Brain (organoid and tissue), 16 donors: ENCODE measurements at places on chromosomes 6 and 20.

DNA sequence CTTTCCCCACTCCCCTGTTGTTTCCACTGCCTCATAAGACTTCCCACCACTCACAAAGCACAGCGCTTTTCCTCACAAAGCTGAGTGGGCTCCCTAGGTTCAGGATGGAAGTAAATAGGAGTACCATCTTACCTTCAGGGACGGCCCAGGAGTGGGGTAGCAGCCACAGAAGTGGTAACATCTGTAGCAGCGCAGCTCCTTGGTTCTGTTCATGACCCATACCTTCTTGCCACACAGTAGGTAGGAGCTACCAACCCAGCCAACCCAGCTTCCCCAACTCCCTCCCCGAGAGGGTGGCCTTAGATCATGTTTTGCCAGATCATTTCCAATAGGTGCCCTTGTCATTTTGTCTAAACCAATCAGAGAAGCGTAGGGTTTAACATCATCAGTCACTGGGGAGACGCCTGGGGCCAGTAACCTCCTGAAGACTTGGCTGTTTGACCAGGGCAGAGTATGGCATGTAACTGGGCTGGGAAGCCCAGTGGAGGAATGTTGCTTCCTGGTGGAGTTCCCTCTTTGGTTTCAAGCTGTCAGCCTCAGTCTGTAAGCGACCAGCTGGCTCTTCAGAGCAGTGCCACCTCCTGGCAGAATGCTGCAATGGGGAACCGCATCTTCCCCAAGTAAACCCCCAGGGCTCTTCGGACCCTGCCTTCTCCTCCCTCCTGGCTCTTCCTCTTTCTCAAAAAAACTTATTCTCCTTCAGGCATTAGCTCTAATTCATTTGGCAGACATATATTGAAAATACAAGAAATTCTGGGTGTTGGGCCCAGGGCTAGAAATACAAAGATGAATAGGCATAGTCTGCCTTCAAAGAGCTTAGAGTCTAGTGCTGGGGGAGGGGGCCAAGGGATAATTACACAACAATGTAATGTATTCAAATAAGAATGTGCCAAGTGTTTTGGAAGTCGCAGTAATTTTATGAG is at the start of gene HLA-DMA:
HLA-DMA (minus strand) TSS at position 281 of the 923 bp plus-strand sequence; CDS start at position 220, 61 bp downstream.
- peak; percentile 48 for DNase-seq

- peak; percentile 30 for DNase-seq
Measured at GRCh38 chr20:36852187-36852586, 23.8 kb upstream of the TLDC2 start.

DNA sequence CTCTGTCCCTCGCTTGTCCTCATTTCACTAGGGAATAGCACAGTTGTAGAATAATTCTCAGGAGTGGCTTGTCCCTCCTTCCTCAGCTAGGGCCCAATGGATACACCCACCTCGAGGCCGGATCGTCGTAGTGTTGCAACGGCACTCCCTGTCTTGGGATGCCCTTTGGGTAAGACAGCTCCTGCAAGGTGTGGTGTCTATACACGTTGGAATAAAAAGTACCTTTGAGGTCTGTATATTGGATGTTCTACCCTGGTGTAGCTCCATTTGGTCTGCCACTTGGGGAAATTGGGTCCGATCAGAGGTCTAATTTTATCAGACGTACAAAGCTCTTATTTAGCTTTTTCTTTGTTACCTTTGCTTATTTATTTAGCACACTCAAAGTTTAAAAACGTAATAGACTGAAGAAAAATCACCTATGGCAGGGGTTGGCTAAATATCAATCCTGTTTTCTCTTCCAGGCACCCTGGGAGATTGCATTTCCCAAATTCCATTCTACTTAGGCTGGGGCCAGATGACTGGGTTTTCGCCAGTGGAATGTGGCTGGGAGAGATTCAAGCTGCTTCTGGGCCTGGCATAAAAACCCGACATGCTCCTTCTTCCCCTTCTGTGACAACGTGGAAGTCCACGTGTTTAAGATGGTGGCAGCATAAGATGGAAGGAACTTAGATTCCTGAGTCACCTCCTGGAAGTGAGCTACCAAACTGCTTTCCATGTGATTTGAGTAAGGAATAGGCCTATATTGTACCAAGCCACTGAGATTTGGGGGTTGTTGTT is 82.3 kb upstream of the CD83 start:
- no peak for DNase-seq

GRCh38 chr6:18845896-18846295 is 458.7 kb downstream of the RNF144B start:
- DNase-seq, result no peak

DNA sequence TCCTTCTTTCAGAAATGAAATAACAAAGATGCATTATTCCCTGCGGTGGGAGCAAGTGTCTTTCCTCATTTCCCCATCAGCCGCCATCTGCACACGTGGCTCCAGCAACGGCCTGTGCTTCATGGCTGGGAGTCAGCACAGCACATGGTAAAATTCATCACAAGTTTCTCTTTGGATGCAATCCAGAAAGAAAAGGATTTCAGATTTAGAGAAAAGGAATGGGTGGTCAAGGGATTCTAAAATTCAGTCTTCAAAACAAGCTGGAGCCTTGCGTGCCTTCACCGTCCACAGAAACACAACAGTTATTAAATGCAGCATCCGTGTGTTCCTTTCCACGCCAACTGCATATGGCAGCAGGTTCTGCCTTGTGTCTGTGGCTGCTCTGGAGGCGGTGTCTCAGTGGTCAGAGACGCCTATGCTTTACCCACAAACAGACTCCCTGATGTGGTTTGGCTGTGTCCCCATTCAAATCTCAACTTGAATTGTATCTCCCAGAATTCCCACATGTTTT is 107.6 kb downstream of the THBS2 start:
- peak; percentile 47 for DNase-seq

GRCh38 chr20:13930281-13930680 is 60.1 kb downstream of the SEL1L2 start:
- peak; percentile 88 for DNase-seq

- DNase-seq, result no peak
Measured at GRCh38 chr20:50294164-50295088, 103.8 kb downstream of the CEBPB start.

DNA sequence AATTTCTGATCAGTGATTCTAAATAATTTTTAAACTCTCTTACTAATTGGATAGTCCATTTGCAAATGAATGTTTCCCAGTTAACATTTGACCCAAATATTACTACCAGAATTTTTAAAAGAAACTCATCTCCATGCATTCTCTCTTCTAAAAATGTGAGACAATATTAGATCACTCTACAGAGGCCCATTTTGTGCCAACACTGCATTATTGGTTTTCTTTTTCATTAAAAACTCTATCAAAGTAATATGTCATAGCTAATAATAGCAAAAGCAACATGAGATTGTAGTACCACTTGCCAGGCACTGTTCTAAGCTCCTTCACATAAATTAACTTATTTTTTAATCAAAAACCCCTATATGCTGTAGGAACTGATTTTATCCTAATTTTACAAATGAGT is 345.6 kb upstream of the PLCB4 start:
- no peak for DNase-seq

GRCh38 chr6:14126191-14126590 is 8.6 kb downstream of the CD83 start:
- no peak for DNase-seq

DNA sequence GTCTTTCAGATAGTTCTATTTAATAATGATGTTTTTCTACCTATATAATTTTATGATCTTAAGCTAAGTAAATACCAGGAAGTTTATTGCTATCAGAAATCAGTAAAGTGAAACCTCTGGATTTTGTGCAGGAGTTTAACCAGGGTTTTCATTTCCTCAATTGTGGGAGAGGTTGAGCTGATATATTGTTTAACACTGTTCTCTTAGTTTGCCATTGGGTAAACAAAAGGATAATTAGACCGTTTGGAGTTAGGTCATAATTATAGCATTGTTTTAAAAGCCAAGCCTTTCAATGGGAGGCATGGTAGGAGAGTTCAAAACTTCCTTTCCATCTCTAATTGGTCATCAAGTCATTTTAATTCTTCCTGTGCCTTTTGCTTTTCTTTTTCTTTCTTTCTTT is 58.7 kb downstream of the STXBP5 start:
- DNase-seq, result no peak

DNA sequence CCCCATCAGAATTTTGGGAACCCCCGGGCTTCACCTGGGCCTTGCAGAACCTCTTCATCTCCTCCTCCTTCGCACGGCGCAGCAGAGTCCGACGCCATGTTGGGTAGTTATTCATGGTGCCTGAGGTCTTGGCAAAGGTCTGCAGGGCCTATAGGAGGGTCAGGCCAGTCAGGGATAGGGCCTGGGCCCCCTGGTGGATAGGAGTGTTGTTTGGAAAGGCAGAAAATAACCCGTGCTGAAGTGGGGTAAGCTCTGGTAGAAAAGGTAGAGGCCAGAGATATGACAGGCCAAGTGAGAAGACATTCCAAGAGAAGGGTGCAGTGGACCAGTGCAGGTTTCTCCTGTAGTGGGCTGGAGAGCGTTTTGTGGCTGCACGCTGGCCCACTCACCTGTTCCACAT is 4.9 kb downstream of the SMPD2 start:
- no peak for DNase-seq

DNA sequence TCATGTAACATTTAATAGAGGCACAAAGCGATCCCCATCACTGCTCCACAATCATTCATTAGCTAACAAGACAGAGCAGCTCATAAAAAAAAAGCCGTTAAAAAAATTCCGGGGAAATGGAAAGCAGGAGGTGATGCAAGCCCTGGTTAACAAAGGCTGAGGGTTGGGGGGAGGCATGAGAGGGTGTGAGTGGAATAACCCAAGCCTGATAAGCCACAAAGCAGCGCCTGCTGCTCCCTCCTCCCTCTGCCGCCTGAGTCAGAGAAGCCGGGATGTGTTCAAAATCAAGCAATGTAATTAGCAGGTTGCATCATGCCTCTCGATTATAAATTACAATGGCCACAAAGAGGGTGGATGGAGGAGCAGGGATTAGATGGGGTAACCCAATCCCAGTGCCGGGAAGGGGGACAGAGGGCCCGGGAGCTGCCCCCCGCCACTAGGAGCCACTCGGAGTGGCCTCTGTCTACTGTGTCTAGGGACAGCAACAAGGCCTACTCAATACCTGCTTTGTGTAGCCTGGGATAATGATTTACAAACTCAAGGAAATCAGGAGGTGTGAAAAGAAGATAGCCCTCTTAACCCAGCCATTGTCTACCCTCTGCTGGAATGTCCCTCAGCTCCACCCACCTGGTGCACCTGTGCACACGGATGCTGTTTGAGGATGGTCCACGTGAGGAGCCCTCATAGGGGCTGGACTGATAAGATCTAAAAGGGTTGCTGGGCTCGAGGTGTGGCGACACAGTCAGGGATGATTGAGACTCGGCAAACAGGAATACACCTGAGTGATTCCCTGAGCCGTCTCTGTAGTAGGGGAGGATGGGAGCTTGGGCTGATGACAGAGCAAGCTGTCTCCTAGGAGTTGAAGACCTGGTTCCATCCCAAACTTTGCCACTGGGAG is 156.9 kb downstream of the VEGFA start:
- DNase-seq, result peak; percentile 85

GRCh38 chr20:41278936-41279335 is 38.6 kb downstream of the ZHX3 start:
- DNase-seq, result no peak

DNA sequence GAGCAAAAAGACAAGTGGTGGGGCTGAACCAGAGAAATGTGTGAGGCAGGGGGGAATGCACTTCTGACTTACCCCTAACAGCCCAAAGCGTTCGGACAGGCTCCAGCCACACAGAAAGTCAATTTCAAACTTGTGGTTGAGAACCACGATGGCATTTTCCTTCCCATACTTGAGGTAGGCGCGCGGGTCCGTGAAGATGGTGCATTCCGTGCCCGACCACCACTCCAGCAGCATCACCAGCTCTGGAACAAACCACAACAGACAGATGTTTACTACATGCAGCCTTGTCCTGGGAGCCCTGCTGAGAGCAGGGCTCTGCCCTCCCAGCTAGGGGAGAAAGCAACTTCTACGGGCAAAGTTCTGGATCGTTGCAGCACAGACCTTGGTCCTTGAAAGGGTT is 107.7 kb downstream of the AGPAT4 start:
- no peak for DNase-seq

GRCh38 chr6:53496797-53497375 is 48.0 kb downstream of the GCLC start:
- DNase-seq, result no peak

GRCh38 chr6:43287717-43288679 is 10.1 kb upstream of the SLC22A7 start:
- DNase-seq, result no peak

DNA sequence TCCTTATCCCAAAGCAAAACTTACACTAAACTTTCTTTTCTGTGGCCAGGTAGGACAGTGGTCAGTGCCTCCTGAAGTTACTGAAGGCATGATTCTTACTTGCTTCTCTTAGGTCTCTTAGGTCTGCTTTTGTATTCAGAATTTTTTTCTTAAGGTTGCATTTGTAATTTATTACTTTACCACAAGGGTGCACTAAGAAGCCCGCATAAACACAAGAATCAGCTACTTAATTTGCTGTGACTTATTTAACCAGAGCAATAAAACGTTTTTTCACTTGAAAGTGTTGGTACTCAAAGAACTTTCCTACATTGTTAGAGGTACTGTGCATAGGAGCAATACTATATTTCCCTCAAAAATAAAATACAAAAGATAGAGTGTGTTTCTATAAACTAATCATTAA is 75.4 kb upstream of the LAMA2 start:
- peak; percentile 9 for DNase-seq
